Colonic mucosa (tissue), 4 donors: ENCODE measurements at places on chromosomes 5 and 9. TPM values are rescaled to one million over a fixed set of nuclear protein-coding genes. Genes with fewer than 3 reads are reported as not detected.

The ADAMTSL2 gene
- total RNA-seq, result 0.24 TPM

DNA sequence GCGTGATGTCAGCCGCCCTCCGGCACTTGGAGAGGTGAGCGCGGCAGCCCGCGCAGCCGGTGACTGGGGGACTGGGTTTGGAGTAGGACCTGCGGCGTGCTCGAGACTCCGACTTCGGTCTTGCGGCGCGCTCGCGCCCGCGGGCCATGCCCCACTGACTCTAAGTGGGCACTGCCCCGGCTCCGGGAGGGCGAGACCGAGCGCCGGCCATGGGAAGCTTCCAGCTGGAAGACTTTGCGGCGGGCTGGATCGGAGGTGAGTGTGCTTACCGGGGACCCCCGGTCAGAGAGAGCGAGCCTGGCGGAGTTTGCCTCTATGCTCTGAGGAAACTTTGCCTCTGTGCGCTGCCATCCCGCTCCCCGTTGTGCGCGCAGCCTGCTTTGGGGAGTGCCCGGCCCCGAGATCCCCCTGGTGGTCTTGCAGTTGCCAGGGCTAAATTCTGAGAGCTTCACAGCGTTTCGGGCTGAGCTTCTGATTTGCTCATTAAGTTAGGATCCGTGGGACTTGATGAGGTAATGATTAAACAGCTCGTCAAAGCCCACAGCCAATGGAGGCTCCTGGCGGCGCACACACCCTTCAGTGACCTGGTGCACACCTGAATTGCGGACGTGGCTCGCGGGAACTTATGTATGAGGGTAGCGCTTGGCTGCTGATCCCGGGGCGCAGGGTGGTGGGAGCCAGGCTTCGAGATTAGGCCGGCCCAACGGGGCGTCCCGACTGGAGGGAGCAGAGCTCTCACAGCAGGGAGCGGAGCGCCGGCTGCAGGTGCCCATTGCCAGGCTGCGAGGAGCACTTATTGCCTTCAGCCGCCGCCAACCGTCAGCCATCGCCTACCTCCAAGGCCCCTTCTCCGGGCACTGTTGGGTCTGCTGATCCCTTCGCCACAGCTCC is at the start of gene SLC25A48:
Gene SLC25A48 (plus strand): TSS at position 25 of the 891 bp plus-strand sequence. CDS start 185 bp downstream, at position 210.
- H3K27me3 ChIP-seq, result peaks cover 11% of the 10 kb centered on the region
- H3K4me3 ChIP-seq, result peak within 1 kb of the TSS; percentile 64
- peak within 1 kb of the TSS; percentile 72 for H3K27ac ChIP-seq
- DNase-seq, result peak; percentile 86
- no peaks in the 10 kb centered on the region for H3K4me1 ChIP-seq

- no peak overlapping the region for H3K4me3 ChIP-seq
- no peaks in the 10 kb centered on the region for H3K4me1 ChIP-seq
- DNase-seq, result no peak
- H3K27ac ChIP-seq, result no peak overlapping the region
- no peaks in the 10 kb centered on the region for H3K27me3 ChIP-seq
Observed at GRCh38 chr5:107875833-107876232, 205.1 kb upstream of the EFNA5 start.

DNA sequence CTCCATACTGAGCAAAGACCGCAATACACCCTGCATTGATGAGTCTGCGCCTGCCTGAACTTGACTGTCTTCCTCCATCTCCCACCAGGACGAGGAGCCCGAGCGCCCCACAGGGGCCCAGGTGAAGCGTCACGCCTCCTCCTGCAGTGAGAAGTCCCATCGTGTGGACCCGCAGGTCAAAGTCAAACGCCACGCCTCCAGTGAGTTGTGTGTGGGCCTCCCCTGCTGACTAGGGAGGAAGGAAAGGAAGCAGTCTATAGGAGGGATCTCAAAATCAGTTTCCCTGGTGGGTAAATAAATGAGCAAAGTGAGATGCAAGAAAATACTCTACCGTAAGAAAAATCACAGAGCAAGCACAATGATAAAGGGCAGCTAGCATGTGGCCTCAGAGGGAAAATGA is 22.8 kb upstream of the GRPEL2 start:
- no peak overlapping the region for H3K4me3 ChIP-seq
- no peaks in the 10 kb centered on the region for H3K36me3 ChIP-seq
- H3K4me1 ChIP-seq, result peaks cover 10% of the 10 kb centered on the region
- H3K27ac ChIP-seq, result no peak overlapping the region
- no peaks in the 10 kb centered on the region for H3K27me3 ChIP-seq

The PCSK5 gene
- 36.7 TPM for total RNA-seq

DNA sequence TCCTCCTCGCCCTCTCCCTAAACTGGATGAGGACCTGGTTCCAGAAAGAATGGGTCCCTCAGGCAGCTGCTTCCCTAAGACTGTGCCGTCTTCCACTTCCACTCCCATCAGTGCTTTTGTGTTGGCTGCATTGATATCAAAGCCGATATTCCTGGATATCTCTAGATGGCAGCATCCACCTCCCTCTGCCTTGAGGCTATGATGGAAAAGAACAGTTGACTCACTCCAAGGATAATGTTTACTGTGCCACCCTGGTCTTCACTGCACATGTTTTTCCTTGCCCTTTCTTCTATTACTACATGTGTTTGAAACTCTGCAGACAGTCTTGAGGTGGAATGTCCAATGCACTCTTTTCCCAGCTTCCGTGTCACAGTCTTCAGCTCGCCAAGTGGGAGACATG is 211.6 kb downstream of the MAST4 start:
- DNase-seq, result peak; percentile 28
- H3K36me3 ChIP-seq, result no peaks in the 10 kb centered on the region
- no peak overlapping the region for H3K4me3 ChIP-seq
- H3K4me1 ChIP-seq, result no peaks in the 10 kb centered on the region
- no peaks in the 10 kb centered on the region for H3K27me3 ChIP-seq

DNA sequence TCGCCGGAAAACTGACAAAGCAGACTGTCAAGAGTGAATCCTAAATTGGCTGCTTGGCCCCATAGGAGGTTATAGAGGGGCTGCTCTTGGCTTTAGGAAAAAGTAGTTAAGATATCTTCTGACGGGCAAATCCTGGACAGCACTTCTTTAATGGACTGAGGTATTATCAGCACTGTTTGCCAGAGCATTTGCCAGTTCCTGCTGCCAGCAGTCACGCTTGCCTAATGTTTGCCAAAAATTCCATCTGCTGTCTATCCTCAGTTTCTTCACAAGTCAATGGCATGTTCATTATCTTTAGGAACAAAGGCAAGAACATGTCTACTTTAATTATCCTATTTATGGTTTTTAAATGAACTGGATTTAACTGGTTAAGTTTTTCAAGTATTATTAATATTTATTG is 25.8 kb upstream of the SREK1 start:
- no peaks in the 10 kb centered on the region for H3K4me1 ChIP-seq
- no peak overlapping the region for H3K27ac ChIP-seq
- no peaks in the 10 kb centered on the region for H3K36me3 ChIP-seq
- no peak overlapping the region for H3K4me3 ChIP-seq

- no peak overlapping the region for H3K4me3 ChIP-seq
- H3K36me3 ChIP-seq, result no peaks in the 10 kb centered on the region
- no peak overlapping the region for H3K27ac ChIP-seq
Observed at GRCh38 chr5:119301906-119302305, 53.9 kb upstream of the TNFAIP8 start.

GRCh38 chr9:37259951-37260350 is 139.6 kb downstream of the ZCCHC7 start:
- no peak for DNase-seq
- no peak overlapping the region for H3K27ac ChIP-seq
- no peaks in the 10 kb centered on the region for H3K27me3 ChIP-seq
- no peaks in the 10 kb centered on the region for H3K4me1 ChIP-seq
- no peaks in the 10 kb centered on the region for H3K36me3 ChIP-seq
- H3K4me3 ChIP-seq, result no peak overlapping the region

The SYK gene
- 58.1 TPM for total RNA-seq

The GRM6 gene
- total RNA-seq, result not detected

- no peak for DNase-seq
- no peaks in the 10 kb centered on the region for H3K36me3 ChIP-seq
- peak overlapping the region; percentile 72 for H3K4me3 ChIP-seq
- no peaks in the 10 kb centered on the region for H3K4me1 ChIP-seq
Observed at GRCh38 chr5:57174890-57175510, 1.1 kb downstream of the GPBP1 start.

DNA sequence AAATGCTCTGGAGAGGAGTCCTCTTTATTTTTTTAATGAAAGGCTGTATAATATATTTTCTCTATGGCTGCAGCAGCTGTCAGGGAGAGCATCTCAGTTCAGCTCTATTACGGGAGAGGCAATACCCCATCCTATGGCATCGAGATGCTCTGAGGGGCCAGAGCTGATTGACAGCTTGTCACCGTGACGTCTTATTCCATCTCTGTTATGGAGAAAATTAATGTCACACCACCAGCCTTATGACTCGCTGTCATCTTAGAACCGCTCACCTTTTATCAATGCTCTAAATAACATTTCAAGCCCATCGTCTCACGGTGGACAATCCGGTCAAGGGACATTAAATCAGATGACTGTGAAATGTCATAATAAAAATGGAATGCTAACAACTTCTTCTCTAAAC is 273.5 kb downstream of the SLF1 start:
- no peak overlapping the region for H3K27ac ChIP-seq
- no peaks in the 10 kb centered on the region for H3K36me3 ChIP-seq
- no peak overlapping the region for H3K4me3 ChIP-seq
- H3K27me3 ChIP-seq, result no peaks in the 10 kb centered on the region
- H3K4me1 ChIP-seq, result no peaks in the 10 kb centered on the region

The SLC22A4 gene
- total RNA-seq, result 1.3 TPM

DNA sequence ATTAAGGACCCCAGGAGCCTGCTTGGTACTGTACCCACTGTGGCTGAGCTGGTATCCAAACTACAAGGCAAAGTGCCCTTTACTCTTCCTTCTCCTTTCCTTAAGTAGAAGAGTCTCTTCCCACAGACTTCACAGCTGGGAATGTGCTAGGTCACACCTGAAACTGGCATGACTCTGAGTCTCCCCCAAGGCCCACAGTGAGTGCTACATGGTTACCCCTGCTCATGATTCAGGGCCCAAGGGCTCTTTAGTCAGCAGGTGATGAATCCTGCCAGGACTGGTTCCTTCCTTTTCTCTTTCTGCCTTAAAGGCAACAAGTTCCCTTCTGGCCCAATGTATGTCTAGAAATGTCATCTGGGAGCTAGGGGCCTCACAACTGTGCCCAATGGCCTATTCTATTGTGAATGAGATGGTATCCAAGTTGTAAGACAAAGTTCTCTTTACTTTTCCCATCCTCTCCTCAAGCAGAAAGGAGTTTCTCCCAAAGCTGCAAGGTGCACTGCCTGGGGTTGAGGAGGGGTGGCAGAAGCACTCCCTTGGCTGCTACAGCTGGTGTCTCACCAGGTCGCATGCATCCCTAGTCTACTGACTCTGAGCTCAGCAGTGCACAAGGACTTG is 134.4 kb downstream of the TMEM38B start:
- H3K27me3 ChIP-seq, result no peaks in the 10 kb centered on the region
- DNase-seq, result no peak
- H3K4me3 ChIP-seq, result no peak overlapping the region
- H3K36me3 ChIP-seq, result no peaks in the 10 kb centered on the region
- H3K4me1 ChIP-seq, result no peaks in the 10 kb centered on the region

- no peak overlapping the region for H3K27ac ChIP-seq
- DNase-seq, result no peak
- H3K4me1 ChIP-seq, result no peaks in the 10 kb centered on the region
- H3K36me3 ChIP-seq, result no peaks in the 10 kb centered on the region
Observed at GRCh38 chr9:17636349-17636748, 57.5 kb downstream of the SH3GL2 start.

DNA sequence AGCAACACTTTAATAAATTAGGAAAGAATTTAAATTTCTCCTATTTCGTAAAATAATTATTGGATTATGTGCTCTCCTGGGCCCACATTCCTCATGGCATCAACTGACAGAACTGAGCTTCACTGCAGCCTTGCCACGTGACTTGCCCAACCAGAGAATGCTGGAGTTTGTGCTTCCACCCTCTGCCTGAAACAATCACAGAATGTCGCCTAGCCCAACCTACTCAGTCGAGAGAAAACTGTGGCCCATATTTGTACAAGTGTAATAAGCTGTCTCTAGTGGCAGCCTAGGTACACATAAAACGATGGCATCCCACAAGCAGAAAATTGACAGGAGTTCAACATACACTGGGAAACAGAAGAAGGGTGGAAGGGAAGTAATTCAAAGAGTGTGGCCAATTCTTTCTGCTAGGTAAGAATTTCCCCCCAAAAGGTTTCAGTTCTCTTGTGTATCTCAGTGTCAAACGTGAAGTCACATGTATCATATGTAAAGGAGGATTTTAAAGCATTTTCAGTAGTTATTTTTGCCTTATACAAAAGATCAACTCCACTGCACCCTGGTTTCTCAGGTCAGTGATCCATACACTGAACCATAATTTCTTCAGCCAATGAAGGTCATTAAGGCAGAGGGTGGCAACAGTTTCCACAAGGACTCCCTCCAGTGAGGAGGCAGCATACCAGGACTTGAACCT is 41.7 kb downstream of the ZNF608 start:
- no peak for DNase-seq
- H3K27me3 ChIP-seq, result no peaks in the 10 kb centered on the region
- no peaks in the 10 kb centered on the region for H3K36me3 ChIP-seq
- no peak overlapping the region for H3K4me3 ChIP-seq
- peaks cover 8% of the 10 kb centered on the region for H3K4me1 ChIP-seq

DNA sequence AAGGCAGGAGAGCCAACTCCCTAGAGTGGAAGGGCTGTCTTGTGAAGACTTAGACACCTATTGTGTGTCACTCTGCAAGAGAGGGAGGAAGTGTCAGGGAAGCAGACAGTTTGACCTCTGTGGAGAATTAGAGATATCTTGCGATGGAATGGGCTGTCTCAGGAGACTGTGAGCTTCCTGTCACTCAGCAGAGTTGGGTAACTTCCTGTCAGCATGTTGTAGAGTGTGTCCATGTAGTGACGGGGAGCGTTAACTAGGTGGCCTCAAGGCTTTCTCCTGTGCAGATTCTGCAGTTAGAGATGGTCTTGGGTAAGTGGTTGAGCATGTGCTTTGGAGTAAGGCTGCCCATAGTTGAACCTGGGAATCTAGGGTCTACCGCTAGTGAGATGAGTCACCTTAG is 136.5 kb downstream of the KIF4B start:
- no peak for DNase-seq
- H3K4me1 ChIP-seq, result no peaks in the 10 kb centered on the region
- no peak overlapping the region for H3K27ac ChIP-seq
- H3K27me3 ChIP-seq, result no peaks in the 10 kb centered on the region
- H3K4me3 ChIP-seq, result no peak overlapping the region
- H3K36me3 ChIP-seq, result no peaks in the 10 kb centered on the region

DNA sequence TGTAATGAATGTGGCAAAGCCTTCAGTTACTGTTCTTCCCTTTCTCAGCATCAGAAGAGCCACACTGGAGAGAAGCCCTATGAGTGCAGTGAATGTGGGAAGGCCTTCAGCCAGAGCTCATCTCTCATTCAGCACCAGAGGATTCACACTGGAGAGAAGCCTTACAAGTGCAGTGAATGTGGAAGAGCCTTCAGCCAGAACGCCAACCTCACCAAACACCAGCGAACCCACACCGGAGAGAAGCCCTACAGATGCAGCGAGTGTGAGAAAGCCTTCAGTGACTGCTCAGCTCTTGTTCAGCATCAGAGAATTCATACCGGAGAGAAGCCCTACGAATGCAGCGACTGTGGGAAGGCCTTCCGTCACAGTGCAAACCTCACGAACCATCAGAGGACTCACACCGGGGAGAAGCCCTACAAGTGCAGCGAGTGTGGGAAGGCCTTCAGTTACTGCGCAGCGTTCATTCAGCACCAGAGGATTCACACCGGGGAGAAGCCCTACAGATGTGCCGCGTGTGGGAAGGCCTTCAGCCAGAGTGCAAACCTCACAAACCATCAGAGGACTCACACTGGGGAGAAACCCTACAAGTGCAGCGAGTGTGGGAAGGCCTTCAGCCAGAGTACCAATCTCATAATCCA is 6.8 kb downstream of the RPL12 start:
- no peak overlapping the region for H3K27ac ChIP-seq
- H3K4me3 ChIP-seq, result no peak overlapping the region
- H3K27me3 ChIP-seq, result no peaks in the 10 kb centered on the region
- no peak for DNase-seq
- H3K4me1 ChIP-seq, result peaks cover 4% of the 10 kb centered on the region
